ENCODE measurements at places on chromosomes 4 and X.
A peak's percentile ranks its signal among the peaks of the same experiment; 100 is the strongest.

- DNase-seq = no peak
Observed at GRCh38 chrX:130216320-130216719, 44.6 kb downstream of the RAB33A start.

DNA sequence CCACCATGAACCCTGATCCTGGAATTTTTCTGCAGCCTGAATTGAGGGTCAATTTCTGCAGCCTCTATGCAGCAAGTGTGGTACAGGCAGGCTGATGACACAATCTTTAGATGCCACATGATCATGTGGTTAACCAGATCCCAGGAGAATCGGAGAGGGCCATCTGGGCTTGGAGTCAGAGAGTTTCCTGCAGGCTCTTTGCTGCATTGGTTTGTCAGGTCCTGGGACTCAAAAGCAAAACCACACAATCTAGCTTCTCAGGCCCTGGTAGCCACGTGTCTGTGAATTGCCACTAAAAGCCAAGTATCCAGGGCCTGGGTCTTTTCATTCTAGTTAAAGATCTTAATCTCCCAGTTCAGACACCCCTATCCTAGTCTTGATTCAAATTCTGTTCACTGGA lies 464.5 kb downstream of the BCOR start:
- no peak for DNase-seq

- DNase-seq = no peak
Observed at GRCh38 chr4:140986045-140986444, 147.2 kb downstream of the RNF150 start.

DNA sequence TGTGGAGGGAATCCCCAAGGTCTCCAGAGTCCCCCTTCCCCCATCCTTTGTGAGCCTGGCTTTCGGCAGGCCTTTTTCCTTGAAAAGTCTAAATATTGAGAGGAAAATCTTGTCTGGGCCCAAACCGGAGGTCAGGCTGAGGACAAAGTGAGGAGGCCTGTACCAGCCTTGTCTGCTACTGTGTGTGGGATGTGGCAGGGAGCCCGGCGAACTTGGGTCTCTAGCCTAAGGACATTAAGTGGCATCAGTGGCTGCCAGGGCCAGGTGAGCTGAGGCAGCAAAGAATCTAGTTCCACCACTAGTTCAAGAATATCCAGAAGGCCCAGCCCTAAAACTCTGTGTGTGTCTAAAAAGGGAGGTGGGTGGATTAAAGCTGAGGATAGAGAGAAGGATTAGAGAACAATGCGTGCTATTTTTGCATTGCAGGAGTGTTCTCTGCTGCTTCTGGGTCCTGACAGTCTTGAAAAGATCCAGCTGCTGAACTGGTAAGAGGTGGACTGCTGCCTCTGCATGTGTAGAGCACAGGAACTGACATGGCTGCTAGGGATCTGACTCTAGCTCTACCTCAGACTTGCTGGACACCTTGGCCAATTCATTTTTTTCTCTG lies 1.2 kb upstream of the AMER1 start:
- DNase-seq = peak; percentile 2

DNA sequence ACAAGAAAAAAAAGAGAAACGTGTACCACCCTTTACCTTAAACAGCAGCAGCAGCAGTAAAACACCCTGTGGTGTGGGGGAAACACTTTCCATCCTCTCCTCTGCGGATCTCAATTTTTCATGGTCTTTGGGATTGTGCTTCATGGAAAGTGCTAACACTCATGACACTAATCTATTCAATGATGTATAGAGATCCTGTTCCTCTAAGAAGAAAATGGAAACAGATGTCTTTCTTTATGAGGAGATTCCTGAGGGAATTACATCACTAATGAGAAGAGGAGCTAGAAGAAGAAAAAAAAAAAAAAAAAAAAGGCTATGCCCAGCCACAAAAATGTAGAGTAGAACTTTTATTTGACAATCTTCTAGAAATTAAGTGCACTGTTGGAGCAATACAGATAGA lies 62.9 kb upstream of the NDST3 start:
- DNase-seq = no peak

DNA sequence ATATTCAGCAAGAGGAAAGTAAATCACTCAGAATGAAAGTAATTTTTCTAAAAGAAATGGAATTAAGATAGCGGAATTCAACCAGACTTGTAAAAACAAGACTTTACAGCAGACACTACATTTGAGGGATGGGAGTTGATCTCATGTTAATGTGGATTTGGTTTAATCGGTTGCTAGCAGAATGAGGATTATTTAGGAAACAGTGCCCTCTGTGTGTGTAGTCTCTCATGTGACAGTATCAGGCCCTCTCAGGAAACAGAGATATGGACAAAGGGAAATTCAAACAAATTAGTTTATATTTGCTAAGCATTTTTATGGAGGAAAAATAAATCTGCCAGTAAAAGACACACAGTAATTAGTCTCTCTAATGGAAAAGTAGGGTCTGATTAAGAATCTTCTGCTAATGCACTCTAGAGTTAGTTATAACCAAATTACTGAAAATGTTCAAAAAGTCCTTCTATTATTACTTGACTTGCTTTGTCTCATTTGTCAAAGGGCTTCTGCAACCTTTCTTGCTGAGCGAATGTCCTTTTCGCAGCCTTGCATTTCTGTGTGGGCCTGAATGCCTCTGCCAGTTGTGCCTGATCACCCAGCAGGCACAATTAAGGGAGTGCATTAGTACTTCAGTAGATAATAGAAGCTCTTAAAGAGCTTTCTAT lies 1282.3 kb upstream of the TENM3 start:
- no peak for DNase-seq

GRCh38 chrX:96425200-96425599 lies 259.4 kb upstream of the DIAPH2 start:
- DNase-seq = no peak

- DNase-seq = no peak
Observed at GRCh38 chr4:12595489-12595888, 888.7 kb downstream of the RAB28 start.

GRCh38 chrX:110914281-110914680 lies 118.7 kb upstream of the CHRDL1 start:
- DNase-seq = no peak

DNA sequence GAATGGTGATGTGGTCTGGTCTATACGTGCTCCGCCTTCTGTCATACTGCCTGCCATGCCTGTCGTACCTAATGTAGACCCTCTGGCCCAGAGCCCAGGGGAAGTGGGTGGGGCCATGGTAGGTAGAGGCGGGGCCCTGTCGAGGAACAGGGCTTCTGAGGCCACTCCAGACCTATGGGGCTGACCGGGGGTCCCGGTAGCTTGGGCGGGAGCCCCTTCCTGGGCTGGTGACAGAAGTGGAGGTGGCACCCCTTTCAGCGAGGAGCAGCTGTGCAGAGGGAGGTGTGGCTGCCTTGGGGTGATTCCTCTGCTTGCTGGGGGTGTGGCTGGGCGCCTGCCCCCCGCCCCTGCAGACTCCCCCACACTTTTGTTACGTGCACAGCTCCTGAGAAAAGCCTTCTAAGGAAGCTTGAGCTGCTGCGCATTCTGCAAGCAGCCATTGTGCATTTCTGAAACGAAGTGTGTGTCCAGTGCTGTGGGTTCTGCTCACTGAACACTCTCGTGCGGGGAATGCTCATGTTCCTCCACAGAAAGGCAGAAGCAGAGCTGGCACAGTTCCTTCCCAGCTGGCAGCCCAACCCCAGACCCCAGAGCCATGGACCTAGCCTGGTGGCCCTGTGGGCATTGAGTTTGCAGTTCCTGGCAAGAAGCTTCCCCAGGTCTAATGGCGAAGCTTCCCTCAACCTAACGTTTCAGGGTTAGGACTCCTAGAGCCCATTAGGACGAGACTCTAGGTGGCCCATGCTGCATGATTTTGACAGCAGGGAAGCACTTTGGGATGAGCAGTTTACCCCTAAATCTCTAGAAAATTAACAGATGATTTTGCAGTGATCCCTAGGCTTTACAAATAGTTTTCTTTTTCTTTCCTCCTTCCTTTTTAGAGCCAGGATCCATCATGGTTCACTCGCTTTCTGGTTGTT lies 72.7 kb upstream of the HGFAC start:
- DNase-seq = no peak

DNA sequence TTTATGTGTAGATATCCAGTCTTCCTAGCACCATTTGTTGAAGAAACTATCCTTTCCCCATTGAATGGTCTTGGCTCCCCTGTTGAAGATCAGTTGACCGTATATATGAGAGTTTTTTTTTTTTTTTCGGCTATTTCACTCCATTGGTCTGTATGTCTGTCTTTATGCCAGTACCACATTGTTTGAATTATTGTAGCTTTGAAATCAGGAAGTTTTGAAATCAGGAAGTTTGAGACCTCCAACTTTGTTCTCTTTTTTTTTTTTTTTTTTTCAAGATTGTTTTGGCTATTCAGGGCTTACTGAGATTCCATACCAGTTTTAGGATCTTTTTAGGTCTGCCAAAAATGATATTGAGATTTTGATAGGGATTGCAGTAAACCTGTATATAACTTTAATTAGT lies 4.3 kb upstream of the SCD5 start:
- no peak for DNase-seq

DNA sequence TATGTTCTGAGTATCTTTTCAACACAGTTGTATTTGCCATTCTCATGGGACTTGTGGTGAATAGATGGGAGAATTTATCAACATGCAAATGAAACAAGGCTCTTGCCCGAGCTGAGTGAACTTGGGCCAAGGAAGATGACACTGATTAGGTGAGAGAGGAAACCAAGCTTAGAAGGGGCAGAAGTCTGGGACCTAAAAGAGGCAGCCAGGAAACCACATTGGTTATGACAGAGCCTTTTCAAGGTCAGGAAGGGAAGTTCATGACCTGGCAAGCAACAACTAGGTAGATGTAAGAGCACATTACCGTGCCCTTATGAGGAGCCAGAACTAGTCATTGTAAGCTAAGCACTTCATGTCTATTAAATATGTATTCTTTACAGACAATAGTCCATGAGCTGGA lies 590.3 kb downstream of the PACRGL start:
- no peak for DNase-seq

DNA sequence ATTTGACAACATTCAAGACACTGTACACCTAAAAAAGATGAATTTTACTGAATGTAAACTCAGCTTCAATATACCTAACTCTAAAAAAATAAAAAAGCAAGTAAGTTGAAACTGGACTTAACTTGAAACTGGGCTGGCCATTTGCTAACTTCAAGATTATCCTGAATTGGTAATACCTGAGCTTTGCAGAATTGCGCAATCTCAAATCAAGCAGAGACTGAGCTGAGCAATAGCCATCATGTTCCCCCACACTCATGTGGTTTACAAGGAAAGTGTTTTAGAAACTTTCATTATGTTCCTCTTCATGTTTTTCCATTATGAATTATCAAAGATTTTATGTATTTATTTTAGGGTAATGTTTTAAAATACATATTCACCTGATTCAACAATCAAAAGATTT lies 38.7 kb downstream of the ANXA5 start:
- no peak for DNase-seq

DNA sequence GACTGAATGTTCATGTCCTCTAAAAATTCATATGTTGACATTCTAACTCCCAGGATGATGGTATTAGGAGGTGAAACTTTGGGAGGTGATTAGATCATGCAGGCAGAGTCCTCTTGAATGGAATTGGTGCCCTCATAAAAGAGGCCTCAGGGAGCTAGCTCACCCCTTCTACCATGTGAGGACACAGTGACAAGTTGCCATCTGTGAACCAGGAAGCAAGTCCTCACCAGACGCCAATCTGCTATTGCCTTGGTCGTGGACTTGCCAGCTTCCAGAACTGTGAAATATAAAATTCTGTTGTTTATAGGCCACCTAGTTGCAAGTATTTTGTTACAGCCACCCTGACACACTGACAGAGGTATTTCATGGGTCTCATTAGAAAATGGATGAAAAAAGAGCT lies 28.5 kb upstream of the LONRF3 start:
- no peak for DNase-seq

DNA sequence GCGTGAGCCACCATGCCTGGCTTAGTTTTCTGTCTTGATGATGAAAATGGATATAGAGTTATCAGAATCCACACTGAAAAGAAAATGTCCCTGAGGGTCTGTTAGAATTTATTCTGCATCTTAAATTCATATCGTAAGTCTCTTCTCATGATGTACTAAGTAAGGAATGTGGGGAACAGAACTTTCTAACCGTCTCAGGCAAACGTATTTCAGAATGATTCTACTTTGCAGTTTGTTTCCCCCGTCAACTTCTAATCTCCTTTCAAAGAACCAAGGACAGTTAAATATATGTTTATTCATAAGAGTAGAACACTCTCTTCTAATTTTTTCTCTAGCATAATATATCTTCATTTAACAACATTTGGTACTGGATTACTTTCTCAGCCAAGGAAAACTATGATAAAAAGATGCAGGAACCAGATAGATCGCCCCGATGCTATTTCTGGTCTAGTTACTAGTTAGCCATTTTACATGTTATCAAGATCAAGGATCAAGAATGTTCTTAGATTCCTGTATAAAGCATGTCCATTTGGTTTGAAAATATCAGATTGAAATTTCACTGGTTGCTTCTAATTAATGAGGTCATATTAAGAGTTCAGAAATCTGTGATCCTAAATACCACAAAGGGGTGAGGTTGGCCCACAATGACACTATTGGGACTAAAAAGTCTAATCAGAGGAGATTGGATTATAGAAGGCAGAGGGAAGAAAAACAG lies 49.5 kb downstream of the METTL14 start:
- no peak for DNase-seq

GRCh38 chr4:113677325-113677724 lies 84.2 kb downstream of the CAMK2D start:
- DNase-seq = no peak

- no peak for DNase-seq
Observed at GRCh38 chr4:173051716-173052115, 116.9 kb upstream of the GALNT7 start.

- no peak for DNase-seq
Observed at GRCh38 chr4:174537634-174538033, 15.3 kb upstream of the HPGD start.

- DNase-seq = no peak
Observed at GRCh38 chr4:183297675-183298074, 22.4 kb downstream of the CLDN22 start.

DNA sequence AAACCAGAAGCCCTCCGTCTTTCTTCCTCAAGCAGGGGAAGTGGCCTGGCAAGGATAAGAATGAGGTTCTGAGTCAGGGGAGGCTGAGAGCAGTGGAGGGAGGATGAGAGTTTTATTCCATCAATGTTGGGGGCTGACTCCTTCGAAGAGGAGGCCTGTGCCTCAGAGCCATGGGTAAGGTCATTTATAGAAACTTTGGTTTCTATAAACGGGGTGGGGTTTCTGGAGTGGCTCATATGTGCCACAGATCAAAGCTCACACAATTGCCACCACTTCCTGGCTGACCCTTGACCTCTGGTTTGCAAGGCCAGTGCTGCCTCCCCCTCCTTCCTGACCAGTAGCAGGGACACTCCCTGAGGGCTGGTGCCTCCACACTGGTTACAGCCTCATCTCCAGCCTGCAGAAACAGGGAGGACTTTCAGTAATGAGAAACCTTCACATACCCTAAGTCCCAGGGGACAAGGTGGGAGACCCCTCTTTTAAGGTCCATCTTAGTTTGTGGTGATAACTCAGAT lies 166.0 kb downstream of the PDGFRA start:
- no peak for DNase-seq

Data from activated CD4-positive, alpha-beta T cell treated with anti-CD3 and anti-CD28 coated beads, Interleukin-2, amount 50 U/mL, for 48 hours (primary cell).